ENCODE measurements at places on chromosomes 3 and 15.

- DNase-seq, result no peak
Measured at GRCh38 chr3:66322436-66322835, 101.6 kb downstream of the SLC25A26 start.

- DNase-seq, result peak; percentile 46
Measured at GRCh38 chr3:18743761-18744160, 318.6 kb upstream of the SATB1 start.

GRCh38 chr15:69557707-69558409 lies 105.2 kb downstream of the RPLP1 start:
- no peak for DNase-seq

DNA sequence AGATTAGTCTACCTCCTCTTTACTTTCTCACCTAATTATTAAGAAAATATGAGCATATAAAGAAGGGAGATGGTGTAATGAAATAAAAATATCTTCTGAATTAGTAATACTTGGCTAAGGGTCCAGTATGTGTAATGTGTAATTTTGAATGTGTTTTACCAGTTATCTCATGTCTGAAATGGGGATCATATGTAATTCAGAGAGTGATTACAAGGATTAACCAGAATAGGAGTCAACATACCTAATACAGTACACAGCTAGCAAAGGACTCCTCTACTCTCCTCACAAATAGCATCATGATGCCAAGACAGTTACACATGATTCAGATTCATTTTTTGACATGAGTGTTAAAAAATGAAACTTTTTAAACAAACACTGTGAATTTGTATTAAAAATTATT lies 570.4 kb downstream of the SI start:
- DNase-seq, result no peak

- no peak for DNase-seq
Measured at GRCh38 chr3:42876940-42877720, 1.5 kb upstream of the CYP8B1 start.

DNA sequence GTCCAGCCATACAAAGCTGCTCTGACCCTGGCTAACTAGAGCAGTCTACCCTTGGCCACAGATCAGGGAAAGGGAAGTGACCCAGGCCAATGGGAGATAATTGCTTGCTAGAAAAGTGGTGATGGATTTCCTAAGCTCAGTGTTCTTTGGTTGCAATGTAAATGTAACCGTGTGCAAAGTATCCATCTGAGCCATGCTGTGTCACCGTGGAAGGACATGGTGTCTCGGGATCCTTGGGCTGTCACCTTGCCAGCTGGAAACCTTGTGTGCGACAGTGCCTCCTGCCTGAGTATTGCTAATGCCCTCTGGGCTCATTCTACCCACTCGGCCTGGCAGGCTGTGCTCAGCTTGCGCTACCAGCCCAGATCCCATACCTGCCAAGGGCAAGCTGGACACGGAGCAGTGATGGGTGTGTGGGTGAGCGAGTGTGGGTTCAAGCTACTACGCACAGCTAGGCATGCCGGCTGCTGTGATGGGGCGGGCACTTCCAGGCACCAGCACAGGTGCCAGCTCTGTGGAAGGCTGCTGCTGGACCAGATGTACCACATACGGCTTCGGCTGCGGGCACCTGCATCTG lies 10.7 kb upstream of the SIAH2 start:
- DNase-seq, result no peak

DNA sequence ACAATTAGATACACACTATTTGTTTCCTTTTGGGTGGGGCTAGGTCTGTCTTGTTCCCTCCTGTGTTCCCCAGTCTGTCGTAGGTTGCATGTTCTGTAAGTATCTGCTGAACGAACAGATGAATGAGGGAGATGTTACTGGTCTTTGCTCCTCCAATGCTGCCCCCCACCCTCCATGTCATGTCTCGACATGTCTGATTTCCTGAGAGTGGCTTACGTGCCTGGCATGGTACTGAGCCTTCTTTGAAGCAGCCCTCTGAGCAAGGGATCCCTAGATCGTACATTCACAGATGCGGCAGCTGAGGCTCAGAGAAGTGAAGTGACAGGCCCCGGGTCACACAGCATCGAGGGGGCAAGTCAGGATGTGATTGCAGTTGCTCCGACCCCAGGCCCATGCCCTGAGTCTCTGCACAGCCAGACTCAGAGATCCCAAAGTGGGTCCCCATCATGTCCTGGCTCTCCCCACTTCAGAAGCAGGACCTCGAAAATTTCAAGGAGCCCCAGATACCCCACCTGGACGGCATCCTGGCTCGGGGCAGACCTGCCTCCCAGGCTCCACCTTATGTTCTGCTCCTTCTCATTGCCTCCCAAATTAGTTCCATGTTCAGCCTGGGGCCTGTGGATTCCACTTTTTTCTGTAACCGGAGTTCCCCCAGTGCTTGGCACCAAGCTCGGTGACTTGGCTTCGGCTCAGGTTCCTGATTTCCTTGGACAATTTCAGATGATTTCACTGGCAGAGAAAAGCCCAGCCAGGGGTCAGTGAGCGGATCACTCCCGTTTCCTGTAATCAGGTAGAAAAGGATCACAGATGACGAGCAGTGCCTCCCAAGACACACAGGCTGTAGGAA lies 24.7 kb downstream of the GOLGA6L2 start:
- DNase-seq, result no peak

DNA sequence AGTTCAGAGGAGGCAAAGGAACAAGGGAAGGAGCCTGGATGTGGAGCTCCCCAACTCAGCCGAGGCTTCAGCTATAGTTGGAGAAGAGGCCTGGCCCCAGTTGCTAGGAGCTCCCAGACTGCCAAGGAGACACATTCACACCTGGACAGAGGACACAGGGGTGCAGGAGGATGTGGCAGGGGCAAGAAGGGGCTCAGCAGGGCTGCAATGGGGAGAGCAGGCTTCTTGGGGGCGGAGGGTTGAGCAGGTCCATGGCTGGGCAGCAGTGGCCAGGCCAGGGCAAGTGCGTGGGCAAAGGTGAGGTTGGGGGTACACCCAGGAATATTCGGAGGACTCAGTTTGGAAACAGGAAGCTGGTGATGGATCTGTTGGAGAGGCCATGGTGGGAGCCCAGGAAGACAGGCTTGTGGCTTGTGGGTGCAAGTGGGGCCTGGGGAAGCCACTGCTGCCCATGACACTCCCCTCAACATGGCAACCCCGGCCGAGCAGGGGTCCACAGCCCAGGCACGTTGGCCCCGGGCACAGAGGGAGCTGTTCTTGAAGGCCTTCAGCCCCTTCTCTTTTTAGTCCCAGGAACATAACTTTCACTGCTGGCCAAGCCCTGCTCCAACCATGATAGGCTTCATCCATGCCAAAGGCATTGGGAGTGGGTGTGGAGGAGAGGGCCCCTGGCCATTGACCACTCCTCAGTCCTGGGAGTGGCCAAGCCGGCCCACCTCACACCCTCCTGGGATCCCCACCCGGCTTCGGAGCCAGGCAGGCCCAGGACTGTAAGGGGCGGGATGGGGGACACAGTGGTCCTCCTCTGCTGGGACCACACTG lies 33.3 kb downstream of the TSPAN3 start:
- DNase-seq, result no peak

GRCh38 chr15:49412797-49413196 lies 10.2 kb upstream of the FGF7 start:
- no peak for DNase-seq

- DNase-seq, result no peak
Measured at GRCh38 chr3:65128346-65128745, 440.5 kb upstream of the ADAMTS9 start.

DNA sequence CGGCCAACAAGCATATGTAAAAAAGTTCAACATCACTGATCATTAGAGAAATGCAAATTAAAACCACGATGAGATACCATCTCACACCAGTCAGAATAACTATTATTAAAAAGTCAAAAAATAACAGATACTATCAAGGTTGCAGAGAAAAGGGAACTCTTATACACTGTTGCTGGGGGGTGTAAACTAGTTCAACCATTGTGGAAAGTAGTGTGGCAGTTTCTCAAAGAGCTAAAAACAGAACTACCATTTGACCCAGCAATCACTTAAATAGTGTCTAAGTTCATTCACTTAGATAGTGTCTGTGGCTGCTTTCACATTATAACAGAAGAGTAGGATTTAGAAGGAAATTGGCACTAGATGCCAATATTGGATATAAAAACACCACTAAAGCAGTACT lies 49.7 kb downstream of the CGGBP1 start:
- no peak for DNase-seq

DNA sequence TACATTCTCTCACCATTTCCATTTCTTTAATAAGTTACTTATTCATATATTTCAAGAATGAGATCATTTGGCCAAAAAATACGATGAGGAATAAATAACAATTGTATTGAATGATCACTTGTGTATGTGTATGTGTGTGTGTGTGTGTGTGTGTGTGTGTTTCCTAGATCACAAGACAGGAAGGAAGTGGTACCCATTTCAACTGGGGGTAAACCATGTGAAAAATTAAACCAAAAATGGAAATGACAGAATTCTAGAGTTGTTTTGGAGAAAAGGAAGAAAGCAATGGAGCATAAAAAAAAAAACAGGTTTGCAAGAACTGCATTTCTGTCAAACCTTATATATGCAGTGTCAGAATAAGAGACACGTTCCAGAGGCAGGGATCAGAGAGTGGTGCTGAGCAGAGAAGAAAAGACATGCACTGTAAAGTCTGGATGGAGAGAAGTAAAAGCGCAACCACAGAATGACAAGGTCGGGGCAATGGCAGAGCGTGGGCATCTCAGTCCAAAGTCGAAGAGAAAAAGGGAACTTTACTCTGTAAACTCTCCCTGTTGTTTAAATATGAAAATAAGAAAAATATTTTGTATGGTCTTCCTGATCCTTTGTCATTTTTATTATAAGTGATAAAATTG lies 75.5 kb downstream of the PEX5L start:
- DNase-seq, result no peak

- DNase-seq, result no peak
Measured at GRCh38 chr3:57966829-57967228, 41.4 kb upstream of the FLNB start.

DNA sequence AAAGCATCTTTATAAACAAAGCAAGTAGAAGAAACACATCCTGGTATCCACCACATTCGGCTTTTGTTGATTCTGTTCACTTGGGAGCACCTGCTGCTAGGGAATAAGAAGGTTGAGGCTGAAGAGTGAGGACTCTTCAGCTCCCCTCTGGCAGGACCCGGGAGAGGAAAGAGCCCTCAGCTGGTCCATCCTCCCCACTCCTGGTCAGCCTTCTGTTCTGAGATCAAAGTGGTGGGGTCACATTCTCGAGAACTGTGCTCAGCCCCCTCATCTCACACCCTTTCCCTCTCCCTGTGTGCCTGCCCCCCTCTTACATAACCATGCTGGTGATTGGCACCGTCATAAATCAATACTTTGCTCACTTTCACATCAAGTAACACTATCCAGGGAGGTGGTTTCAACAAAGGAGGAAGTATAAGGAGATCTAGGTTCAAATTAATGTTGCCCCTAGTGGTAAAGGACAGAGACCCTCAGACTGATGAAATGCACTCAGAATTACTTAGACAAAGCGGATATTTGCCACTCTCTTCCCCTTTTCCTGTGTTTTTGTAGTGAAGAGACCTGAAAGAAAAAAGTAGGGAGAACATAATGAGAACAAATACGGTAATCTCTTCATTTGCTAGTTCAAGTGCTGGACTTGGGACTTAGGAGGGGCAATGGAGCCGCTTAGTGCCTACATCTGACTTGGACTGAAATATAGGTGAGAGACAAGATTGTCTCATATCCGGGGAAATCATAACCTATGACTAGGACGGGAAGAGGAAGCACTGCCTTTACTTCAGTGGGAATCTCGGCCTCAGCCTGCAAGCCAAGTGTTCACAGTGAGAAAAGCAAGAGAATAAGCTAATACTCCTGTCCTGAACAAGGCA lies at the start of gene NR1I2:
TSS of gene NR1I2 (plus strand) at position 772 of the 869 bp plus-strand sequence.
- DNase-seq, result no peak

- no peak for DNase-seq
Measured at GRCh38 chr3:108118038-108118768, 27.4 kb upstream of the CD47 start.

- DNase-seq, result no peak
Measured at GRCh38 chr15:25732191-25732590, 130.9 kb downstream of the ATP10A start.

- DNase-seq, result no peak
Measured at GRCh38 chr15:58549013-58549784, 117.4 kb downstream of the LIPC start.

DNA sequence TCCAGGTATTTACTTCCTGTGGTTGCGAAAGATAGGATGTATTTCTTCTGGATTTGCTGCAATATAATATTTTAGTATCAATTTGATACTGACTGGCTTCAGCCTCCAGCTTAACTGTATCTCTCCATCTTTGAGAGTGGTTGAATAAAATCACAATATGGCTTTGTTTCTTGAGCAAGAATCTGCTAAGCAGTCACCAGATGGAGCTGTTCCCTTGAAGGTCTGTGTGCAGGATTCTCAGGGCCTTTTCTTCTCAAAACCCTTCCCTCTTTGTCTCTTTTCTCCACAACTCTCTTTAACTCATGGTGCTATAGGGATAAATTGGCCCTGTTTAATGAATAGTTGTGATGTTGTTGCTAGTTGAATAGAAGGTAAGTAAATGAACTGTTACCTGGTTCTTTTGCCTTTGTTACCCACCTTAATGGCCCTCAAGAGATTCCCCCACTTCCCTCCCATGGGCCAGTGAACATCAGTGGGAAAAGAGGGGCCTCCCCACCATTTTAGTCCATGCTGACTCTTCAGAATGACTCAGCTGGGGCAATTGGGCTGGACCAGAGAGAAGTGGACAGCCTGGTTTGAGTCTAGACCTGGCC lies 34.8 kb upstream of the RAB6B start:
- DNase-seq, result peak; percentile 23

- DNase-seq, result no peak
Measured at GRCh38 chr15:61654002-61654740, 406.1 kb downstream of the VPS13C start.

GRCh38 chr15:43270113-43270665 lies 3.5 kb upstream of the TGM5 start:
- no peak for DNase-seq

DNA sequence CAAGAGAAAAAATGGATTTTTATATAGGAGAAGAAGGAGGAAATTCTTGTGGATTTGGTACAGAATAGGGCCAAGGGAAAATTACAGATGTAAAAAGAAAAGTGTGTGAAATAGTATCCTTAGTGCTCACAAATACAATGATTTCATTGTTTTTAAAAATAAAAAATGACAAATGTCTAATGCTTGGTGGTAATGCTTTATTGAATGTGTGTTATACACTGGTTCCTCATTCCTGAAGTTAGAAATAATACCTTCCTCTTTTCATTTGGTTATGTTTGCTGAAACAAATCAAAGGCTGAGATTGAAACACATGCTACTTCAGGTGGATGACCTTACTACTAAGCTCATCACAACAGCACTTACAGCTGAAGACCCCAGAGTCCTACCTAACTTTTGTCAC lies 37.7 kb upstream of the CCR2 start:
- DNase-seq, result no peak

GRCh38 chr3:127723011-127723567 lies 50.3 kb downstream of the ABTB1 start:
- DNase-seq, result no peak

DNA sequence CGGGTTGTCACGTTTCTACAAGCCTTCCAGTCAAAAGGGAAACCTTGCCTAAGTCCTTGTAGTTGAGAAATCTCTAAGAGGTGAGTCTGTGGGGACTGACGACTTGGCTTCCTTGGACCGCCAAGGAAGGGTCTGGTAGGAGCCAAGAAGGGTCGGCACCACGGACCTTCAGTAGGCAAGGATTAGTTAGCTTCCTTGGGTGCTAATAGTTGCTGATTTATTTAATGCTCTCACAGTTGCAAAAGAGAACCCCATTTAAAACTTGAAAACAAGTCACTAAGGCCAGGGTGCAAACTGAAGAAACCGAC lies 361 bp upstream of the LCMT2 start:
- no peak for DNase-seq

- DNase-seq, result no peak
Measured at GRCh38 chr3:20573175-20573574, 387.2 kb upstream of the SGO1 start.
